Spleen (tissue), 13 donors: ENCODE measurements at places on chromosomes 2 and 18. TPM values are rescaled to one million over a fixed set of nuclear protein-coding genes. Genes with fewer than 3 reads are reported as not detected.

DNA sequence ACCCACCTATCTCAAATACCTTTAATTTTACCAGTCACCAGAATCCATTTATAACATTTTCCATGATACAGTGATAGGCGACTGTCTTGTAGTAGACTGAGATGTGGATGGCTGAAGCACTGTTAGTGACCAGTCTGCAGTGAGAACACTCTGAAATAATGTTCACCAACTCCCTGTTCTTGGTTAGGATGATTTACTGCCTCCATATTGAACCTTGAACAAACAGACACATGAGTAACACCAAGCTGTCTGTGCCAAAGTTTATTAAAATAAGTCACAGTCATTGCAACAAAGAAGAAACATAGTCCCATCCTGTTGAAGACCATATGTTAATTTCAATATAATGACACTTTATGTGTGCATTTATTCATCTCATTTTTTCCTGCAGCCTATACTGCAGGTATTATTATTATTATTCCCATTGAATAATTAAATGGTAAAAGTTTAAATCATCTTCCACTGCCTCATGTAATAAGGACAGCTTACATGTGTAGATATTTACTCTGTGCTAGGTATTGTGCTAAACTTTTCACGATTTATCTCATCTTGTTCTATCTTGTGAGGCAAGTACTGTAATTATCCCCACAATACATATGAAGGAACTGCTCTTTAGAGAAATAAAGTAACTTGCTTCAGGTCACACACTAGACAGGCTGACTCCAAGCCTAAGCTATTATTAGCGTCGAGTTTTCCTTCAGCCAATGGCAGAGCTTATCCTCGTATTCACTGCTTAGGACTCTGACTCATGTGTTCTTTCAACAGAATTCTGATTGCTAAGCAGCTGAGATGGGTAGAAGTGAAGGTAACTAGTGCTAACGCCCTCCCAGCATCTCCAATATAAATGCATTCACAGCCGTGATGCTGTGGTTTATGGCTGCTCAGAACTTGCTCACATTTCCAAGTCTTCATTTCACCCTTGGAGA, 62.5 kb downstream of the ONECUT2 start:
- no peak for DNase-seq
- H3K27ac ChIP-seq: no peak overlapping the region
- H3K4me1 ChIP-seq: no peaks in the 10 kb centered on the region

The KIF1A gene
- 0.55 TPM for total RNA-seq

The CYP27A1 gene
- total RNA-seq: 13.0 TPM

DNA sequence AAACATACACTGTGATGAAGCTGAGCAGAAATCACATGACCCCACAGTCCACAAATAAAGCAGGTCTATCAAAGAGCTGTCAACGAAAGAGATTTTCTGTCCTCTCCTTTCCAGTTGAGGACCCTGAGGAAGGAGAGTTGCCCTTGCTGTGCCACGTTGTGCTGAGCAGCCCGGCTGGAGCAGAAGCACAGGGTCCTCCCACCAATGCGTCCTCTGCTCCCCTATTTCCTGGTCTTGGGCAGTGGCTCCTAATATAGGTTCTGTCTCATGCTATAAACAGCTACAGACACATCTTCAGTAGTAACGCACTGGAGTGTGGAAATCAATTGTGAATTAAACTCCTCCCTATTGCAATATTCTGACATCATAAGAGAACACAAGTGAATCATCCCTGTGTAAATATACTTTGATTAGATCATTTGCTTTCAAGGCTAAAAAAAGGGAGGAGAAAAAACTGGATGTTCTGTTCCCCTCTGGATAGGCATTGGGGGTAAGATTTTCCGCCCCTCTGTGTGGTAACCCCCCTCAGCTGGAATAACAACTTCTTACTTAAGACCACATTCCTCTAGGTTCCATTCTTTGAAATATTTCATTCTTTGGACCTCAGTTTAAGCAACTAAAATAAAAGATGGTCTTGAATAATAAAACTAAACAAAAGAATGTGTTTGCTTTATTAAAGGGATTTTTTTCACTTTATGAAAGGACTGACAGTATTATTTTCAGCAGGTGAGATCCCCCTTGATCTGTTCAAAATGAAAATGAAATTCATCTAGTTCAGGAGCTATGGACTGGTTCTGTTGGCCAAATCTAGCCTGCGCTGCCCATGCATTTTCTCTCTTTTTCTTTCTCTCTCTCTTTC, 8.3 kb upstream of the RHOB start:
- H3K27ac ChIP-seq: peak overlapping the region; percentile 37
- peak; percentile 36 for DNase-seq
- peaks cover 3% of the 10 kb centered on the region for H3K4me1 ChIP-seq
- no peaks in the 10 kb centered on the region for H3K27me3 ChIP-seq

DNA sequence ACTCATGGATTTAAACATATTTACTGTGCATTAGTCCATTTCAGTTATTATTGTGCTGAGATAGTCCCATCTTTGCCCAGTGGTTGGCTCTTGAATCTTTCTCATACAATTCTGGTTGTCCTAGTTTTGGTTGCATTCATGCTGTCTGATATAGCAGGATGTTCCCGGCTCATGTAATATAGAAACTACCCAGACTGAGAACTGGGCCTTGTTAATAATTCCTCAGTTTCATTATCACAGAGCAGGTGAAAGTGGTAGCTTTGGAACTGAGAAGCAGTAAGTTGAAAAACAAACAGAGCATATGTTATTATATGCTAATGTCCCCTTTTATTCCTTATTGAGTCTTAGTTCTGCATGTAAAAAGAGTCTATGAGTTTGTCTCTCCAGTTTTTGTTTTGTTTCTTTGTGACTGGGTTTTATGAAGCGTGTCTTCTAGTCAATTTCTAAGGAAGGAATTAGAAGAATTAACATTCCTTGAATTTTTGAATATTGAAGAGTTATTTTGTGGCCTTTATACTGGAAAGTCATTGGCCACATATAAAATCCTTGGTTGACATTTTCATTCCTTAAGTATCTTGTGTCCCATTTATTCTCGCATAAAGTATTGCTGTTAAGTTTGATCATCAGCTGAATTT, 43.3 kb downstream of the EIF5B start:
- DNase-seq: no peak
- no peak overlapping the region for H3K27ac ChIP-seq
- H3K36me3 ChIP-seq: peaks cover 96% of the 10 kb centered on the region
- H3K4me1 ChIP-seq: no peaks in the 10 kb centered on the region
- no peaks in the 10 kb centered on the region for H3K27me3 ChIP-seq
- no peak overlapping the region for H3K4me3 ChIP-seq

- H3K4me3 ChIP-seq: no peak overlapping the region
- no peaks in the 10 kb centered on the region for H3K27me3 ChIP-seq
- no peak overlapping the region for H3K27ac ChIP-seq
- H3K4me1 ChIP-seq: no peaks in the 10 kb centered on the region
- no peaks in the 10 kb centered on the region for H3K36me3 ChIP-seq
Observed at GRCh38 chr2:63668000-63668399, 79.2 kb downstream of the MDH1 start.
